Sigmoid colon (tissue), 7 donors: ENCODE measurements at places on chromosomes 1 and 21. TPM values are rescaled to one million over a fixed set of nuclear protein-coding genes. Genes with fewer than 3 reads are reported as not detected.
A peak's percentile ranks its signal among the peaks of the same experiment; 100 is the strongest.

The BARHL2 gene
- polyA plus RNA-seq = not detected

The ERI3 gene
- 69.6 TPM for polyA plus RNA-seq

The LENEP gene
- not detected for polyA plus RNA-seq

The NEXN gene
- polyA plus RNA-seq = 7.9 TPM

The PLA2G2A gene
- polyA plus RNA-seq = 1,282 TPM

The NCF2 gene
- polyA plus RNA-seq = 6.0 TPM

The ATP5PB gene
- polyA plus RNA-seq = 515 TPM

The CELA3B gene
- 6.9 TPM for polyA plus RNA-seq

The CDCA8 gene
- polyA plus RNA-seq = 4.8 TPM

The CRNN gene
- polyA plus RNA-seq = 0.61 TPM

The SLAMF1 gene
- polyA plus RNA-seq = not detected

The VWA5B1 gene
- 0.22 TPM for polyA plus RNA-seq

The SERPINC1 gene
- not detected for polyA plus RNA-seq

The TMEM200B gene
- polyA plus RNA-seq = 0.23 TPM

The GPR37L1 gene
- 1.8 TPM for polyA plus RNA-seq

The SHISAL2A gene
- not detected for polyA plus RNA-seq

- DNase-seq = no peak
These were observed 97.0 kb upstream of the CDC42BPA start for GRCh38 chr1:227415115-227415790.

- peak; percentile 88 for DNase-seq
These were observed 96.2 kb downstream of the GALNT2 start for GRCh38 chr1:230163205-230163604.

- DNase-seq = no peak
These were observed 6.4 kb upstream of the SDC3 start for GRCh38 chr1:30914931-30915330.

DNA sequence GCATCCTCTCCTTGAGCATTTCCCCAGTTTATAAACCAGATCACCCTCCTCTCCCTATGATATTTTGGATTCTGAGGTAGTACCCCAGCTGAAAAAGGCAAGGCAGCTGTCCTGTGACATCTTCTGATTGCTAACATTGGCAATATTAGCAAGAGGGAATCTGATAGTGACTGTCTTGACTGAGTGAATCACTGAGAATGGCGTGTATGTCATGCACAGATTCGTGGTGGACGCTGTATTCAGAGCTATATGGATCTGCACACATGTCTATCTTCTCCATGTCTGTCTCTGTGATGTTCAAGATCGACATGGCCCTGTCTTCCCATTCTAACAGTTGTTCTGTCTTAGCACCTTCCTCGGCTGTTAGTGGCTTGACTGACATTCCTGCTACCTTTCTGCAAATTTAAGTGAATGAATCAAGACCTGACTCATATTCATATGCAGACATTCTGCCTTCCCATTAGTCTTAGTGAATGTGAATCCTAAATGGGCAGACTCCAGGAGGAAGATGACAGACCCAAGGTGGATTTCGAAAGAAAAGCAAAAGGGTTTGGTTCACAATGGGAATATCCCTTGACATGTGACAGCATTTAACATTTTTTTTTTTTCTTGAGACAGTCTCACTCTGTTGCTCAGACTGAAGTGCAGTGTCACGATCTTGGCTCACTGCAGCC lies 97.7 kb downstream of the PGBD5 start:
- no peak for DNase-seq

GRCh38 chr1:157348538-157349480 lies 203.5 kb downstream of the FCRL5 start:
- no peak for DNase-seq

GRCh38 chr1:114062477-114063099 lies 83.3 kb downstream of the OLFML3 start:
- no peak for DNase-seq

DNA sequence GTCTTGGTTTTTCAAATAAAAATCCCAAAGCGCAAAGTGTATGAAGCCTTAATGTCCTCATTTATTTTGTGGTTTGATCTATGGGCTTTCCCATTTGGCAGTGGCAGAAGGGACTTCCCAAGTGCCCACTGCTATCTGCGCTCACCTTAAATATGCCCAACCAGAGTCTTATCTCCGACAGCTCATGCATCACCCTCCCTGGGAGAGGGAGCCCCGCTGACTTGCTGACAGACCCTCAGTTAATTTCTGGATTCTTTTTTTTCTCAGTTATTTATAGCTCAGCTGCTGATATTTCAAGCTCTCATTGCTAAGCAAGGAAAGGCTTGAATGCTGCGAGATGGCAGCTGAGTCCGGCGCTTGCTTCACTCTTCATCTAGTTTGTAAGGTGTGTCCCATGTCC lies 19.3 kb downstream of the KAZN start:
- no peak for DNase-seq

DNA sequence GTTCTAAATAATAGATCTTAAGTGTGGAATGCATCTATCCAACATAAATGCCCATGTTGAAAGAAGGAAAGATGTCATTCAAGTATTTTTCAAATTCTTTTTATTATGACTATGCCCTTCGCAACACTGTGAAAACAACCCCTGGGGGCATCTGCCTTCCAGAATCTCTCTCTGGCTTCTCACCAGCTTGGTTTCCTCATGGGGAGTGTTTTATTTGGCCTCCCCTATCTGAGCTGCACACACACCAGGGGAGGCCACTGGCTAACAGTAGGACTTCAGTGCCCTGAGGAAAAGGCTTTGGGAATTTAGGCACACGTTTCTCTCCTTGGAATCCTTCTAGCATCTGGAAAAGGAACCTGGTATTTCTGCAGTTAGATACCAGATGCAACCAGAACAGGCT lies 130.6 kb downstream of the EDEM3 start:
- DNase-seq = no peak

DNA sequence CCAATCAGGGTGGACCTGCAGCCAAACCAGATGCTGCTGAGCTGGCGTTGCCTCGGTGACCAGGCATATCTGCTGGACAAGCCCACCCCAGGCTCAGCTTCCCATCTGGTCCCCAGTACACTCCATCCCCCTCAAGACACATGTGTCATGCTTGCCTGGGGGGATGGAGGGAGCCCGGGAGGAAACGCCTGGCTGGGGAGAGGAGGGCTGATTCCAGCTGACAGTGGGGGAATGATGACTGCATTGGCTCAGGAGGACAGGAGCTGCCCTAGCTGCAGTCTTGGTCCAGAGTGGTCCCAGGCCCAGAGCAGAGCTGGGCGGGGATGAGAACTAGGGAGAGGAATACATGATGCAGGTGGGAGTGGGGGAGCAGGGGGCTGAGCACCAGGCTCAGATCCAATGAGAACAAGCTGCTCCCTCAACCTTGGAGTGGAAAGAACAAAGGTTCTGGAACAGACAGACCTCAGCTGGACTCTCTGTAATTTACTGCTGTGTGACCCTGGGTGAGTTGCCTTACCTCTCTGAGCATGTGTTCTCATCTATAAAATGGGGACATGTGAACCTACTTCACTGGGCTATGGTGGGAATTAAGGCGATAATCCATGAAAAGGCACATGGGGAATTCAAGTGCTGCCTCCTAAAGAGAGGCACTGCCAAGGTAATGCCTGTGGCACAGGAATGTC lies 23.1 kb upstream of the ECE1 start:
- peak; percentile 84 for DNase-seq

GRCh38 chr1:61563611-61564010 lies 161.3 kb downstream of the TM2D1 start:
- DNase-seq = no peak

- DNase-seq = peak; percentile 48
These were observed 23.1 kb downstream of the SLC26A9 start for GRCh38 chr1:205920159-205920558.

GRCh38 chr1:193325042-193325441 lies 138.6 kb upstream of the B3GALT2 start:
- no peak for DNase-seq

- no peak for DNase-seq
These were observed 17.1 kb upstream of the FUCA1 start for GRCh38 chr1:23885222-23885621.

DNA sequence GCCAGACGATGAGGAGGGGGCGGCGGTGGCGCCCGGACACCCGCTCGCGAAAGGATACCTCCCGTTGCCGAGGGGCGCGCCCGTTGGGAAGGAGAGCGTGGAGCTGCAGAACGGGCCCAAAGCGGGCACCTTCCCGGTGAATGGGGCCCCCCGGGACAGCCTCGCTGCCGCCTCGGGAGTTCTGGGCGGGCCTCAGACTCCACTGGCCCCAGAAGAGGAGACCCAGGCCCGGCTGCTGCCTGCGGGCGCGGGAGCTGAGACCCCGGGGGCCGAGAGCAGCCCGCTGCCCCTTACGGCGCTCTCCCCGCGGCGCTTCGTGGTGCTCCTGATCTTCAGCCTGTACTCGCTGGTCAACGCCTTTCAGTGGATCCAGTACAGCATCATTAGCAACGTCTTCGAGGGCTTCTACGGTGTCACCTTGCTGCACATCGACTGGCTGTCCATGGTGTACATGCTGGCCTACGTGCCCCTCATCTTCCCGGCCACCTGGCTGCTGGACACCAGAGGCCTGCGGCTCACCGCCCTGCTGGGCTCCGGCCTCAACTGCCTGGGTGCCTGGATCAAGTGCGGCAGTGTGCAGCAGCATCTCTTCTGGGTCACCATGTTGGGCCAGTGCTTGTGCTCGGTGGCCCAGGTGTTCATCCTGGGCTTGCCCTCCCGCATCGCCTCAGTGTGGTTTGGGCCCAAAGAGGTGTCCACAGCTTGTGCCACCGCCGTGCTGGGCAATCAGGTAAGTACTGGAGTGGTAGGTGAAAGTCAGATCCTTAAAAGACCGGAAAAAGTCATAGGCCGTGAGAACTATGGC lies 588 bp downstream of the FLVCR1 start:
- peak; percentile 72 for DNase-seq

DNA sequence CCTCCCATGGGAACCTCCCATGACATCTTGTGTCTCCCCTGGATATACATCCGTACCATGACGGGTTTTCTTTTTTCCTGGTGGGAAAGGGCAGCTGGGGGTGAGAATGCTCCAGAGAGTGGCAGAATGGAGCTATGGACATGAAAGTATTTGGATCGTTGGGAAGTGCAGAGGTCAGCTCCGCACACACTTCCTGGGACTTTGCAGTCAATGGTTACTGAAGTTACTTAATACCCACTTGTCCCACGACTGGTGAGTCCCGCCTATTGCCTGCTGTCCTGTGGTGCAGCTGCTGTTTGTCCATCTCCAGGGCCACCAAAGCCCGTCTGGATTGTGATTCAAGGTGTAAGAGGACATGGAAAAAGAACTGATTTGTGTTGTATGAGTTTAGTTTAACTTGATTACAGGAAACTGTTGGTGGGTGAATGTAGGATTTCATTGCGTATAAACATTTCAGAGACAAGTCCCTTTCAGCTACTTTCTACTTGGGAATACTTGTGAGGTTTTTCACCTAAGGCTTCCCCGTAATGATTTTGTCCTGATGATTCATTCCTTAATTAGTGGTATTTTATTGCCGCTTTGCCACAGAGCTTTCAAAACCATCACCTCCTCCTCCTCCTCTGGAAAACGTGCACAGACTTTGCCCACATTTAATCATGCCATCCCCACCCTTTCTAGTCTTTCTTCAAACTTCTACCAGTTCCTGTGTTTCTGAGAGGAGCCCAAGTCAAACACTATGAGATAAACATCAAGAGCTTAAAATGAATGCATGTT lies 308.8 kb downstream of the KIF26B start:
- DNase-seq = no peak

DNA sequence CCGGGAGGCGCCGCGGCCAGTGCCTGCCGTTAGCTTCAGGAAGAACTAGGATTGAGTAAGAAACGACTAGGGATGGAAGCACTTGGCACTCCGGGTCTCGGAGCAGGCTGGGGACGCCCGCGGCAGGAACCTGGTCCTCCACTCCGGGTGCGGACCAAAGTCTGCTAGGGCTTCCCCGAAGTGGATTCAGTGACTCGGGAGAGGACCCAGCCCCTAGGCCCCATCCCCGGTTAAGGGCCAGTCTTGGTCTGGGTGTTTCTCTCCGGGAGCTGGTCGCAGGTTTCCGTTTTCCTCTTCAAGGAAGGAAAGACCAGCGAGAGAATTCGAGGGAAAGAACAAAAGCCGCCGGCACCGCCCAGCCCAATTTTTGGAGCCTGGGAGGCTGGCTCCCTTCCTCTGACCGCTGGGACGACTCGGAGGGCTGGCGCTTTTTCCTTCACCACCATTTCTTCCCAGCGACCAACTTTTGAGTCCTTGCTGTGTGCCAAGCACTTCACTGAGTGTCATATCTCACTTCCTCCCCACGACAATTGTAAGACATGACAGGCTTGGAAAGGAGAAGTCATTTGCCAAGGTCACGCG lies 16.8 kb upstream of the STMN1 start:
- DNase-seq = peak; percentile 68

- no peak for DNase-seq
These were observed 19.2 kb downstream of the FMO2 start for GRCh38 chr1:171204296-171204695.

DNA sequence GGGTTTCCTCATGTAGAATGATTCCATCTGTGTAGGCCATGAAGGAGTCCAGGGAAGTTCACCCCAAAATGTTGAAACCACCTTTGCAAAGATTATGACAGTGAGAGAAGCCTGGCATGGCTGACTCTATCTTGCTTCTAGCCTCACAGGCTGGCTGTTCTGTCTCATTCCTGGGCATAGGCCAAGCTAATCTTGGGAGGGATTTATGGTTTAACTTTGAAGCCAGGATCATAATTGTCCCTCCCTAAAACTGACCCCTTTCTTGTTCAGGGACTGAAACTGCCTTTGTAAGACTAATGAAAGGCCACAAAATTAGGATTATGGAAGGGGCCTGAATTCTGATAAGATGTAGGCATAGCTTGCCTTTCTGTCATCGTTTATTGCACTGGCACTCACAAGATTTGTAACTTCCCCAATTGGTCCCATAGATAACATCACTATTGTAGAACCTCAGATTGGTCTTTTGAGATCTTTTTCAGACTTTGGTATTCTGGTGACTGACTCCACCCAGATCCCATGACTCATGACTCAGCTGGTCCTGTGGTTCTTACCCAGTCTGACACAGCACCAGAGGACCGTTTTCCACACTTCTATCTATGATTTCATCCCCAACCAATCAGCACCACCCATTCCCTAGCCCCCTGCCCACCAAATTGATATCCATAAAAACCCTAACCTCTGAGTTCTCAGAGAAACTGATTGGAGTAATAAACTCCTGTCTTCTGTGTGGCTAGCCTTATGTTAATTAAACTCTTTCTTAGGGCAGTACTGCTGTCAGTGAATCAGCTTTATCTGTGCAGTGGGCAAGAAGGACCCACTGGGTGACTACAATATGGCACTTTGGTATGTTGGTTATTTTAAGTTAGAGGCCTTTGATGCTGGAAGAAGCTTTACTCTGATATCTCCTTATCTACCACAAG lies 13.6 kb upstream of the LAMTOR5 start:
- DNase-seq = no peak

- DNase-seq = no peak
These were observed 80.1 kb downstream of the SH3BGR start for GRCh38 chr21:39531840-39532239.

- DNase-seq = no peak
These were observed 86.4 kb upstream of the LYST start for GRCh38 chr1:235952950-235953615.

GRCh38 chr1:220796530-220796929 lies 9.8 kb downstream of the MTARC1 start:
- DNase-seq = peak; percentile 53

- no peak for DNase-seq
These were observed 211.1 kb downstream of the CAMTA1 start for GRCh38 chr1:6996371-6996770.
